Stimulated activated CD4-positive, alpha-beta T cell treated with anti-CD3 and anti-CD28 coated beads, Interleukin-1b, Interleukin-23, amount 100 ng/mL, for 1 hour (primary cell): ENCODE measurements at places on chromosomes 4 and X.

DNA sequence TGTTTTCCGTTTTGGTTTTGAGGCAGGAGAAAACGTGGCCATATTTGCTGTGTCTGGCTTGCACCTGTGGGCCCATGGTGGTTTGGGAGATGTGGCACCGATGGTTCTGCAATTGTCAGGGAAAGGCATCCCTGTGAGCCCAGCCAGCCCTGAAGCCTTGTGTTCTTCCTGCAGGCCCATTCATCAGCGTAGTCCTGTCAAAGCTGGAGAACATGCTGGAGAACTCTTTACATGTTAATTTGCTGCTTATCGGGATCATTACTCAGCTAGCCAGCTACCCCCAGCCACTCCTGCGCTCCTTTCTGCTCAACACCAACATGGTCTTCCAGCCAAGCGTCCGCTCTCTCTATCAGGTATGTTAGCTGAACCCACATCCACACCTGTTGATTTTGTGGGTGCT, 104.7 kb downstream of the GATB start:
- no peak for DNase-seq

DNA sequence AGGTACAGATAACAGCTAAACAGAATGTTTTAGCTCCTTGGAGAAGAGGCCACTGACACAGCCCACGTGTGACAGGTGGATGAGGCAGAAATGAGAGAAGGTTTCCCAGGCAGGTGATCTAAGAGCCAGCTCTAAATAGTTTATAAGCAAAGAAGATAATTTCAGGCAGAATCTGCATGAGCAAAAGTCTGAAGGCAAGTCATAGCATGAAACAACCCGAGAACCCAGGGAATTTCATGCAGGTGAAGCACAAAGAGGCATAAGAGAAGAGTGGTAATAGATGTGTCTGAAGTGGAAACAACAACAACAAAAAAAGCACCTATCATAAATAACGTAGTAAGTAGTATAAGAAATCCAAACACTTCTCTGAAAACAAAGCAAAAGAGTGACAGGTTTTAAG, 275.8 kb upstream of the CPEB2 start:
- DNase-seq: no peak

GRCh38 chr4:156803056-156803455, 168.5 kb downstream of the PDGFC start:
- no peak for DNase-seq

DNA sequence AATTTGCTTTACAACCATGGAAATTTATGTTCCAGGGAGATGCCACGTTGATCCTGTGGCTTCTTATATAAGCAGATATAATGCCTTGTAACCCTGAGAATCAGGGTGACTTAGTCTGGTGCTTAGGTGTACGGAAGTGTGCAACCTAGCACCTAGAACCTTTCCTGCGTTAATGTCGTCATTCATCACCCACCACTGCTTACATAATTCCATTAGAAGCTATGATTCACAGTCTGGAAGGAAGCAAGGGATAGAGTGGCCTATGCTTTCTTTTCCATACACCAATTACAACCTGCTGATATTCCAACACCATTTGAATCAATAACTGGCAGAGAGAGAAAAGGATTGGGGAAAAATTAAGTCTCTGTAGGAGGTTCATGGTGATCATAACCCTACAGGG, 17.3 kb upstream of the CXCL8 start:
- no peak for DNase-seq

GRCh38 chr4:146674829-146675570, 36.3 kb downstream of the POU4F2 start:
- DNase-seq: no peak

- no peak for DNase-seq
Observed at GRCh38 chr4:23320931-23321587, 568.8 kb downstream of the PPARGC1A start.

DNA sequence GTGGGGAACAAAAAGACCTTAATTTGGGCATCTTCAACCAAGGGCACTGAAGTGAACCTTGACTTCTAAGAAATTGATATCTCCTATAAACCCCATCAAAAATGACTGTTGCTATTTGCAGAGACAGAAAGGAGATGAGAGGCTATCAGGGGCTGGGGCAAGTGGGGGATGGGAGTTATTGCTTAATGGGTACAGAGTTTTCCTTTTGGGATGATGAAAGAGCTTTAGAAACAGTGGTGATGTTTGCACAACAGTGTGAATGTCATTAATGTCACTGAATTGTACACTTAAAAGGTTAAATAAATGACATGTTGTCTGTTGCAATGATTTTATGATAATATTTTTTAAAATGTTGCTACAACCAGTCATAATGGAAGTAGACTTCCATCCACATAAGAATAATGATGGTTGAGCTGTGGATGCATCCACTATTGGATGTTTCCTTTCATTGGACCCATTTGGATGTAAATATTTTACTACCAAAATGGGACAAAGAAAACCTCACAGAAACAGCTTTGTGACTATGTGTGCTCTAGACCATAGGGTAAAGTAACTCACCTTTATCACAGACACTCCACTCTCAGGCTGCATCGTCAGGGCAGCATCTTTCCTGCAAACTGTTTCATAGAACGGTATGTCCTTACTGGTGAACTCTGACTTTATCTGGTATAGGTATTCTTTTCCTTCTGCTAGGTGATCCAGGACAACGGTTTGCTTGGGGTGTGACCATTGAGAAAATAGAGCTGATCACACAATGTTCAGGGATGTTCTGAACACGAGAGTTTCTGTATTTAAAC, 31.6 kb upstream of the FAM9A start:
- no peak for DNase-seq

DNA sequence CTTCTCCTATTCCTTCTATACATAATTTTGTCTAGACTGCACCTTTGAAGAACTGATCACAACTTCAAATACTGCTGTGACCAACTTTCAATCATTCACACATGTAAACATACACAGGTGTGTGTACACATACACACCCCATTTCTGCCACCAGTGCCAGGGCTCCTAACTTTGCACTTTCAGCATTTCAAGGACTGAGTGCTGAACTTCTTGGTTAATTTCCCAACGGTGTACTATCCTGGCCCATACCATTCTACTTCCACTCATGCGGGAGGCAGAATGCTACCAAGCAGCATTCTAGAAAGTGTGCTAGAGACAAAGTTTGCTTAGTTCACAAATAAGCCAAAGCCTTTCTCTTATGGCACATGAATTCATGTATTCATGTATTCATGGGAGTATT, 51.2 kb downstream of the RPGR start:
- no peak for DNase-seq

DNA sequence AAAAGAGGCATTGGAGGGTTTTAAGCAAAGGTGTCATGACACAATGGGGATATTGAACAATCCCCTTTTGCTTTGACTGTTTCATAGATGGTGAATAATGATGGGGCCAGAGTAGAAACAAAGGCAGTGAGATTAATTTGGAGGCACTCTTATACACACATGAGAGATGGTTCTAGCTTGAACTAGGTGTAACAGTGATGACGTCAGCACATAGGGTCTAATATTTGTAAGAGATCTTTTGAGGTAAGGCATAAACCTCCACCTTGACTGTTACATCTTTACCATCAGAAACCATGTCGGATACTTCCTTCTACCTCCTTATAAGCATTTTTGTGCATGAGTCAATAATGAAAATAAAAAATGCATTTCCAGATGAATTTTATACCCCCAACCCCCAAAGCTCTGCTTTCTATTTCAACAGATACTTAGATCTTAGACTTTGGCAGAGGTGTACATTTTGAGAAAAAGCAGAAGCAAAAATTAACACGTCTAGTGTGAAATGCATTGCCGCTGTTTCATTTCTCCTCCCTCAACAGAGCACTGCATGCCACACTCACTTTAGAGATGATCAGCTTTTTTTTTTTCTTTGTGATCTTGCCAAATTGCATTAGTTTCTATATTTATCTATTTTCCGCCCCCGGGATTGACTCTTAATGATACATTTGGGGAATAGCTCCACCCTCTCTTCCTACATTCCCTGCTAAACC, 87.2 kb downstream of the HS3ST1 start:
- no peak for DNase-seq

GRCh38 chr4:100827756-100828155, 309.9 kb upstream of the EMCN start:
- DNase-seq: no peak

DNA sequence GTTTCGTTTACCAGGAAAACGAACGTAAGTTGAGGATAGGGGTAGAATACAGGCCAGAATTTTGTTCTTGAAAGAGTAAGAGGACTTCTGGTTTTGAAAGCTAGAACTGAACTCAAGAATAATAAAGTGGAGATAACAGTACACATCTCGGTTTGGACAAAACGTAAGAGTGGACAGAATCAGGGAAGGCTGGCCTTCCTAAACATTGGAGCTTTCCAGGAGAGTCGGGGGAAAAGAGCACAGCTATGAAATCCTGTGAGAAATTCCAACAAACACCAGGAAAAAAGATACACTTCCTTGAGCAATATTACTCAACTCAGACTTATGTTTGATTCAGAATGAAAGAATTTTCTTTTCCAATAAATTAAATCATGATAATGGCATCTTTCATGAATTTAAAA, 1.2 kb downstream of the CTSO start:
- no peak for DNase-seq

- DNase-seq: no peak
Observed at GRCh38 chr4:89598602-89599001, 238.4 kb downstream of the SNCA start.

- DNase-seq: no peak
Observed at GRCh38 chr4:154009191-154009590, 220.3 kb upstream of the SFRP2 start.

DNA sequence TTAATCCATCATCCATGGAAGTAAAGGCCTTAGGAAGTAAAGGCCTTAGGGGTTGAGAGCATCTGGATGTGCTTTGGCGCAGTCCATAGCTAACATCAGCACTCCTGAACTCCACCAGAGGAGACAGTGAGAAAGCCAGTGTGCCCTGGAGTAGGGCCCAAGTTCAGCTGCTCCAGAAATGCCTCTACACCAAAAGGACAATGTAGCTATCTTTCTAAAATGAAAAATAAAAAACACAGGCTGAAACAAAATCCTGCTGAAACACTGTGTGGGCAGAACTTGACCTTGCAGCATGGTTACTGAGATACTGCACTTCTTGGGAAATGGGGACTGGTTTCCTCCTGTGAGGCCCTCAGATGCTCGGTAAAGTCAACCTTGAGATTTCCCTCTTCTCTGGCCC, 29.3 kb downstream of the SH3RF1 start:
- DNase-seq: no peak

DNA sequence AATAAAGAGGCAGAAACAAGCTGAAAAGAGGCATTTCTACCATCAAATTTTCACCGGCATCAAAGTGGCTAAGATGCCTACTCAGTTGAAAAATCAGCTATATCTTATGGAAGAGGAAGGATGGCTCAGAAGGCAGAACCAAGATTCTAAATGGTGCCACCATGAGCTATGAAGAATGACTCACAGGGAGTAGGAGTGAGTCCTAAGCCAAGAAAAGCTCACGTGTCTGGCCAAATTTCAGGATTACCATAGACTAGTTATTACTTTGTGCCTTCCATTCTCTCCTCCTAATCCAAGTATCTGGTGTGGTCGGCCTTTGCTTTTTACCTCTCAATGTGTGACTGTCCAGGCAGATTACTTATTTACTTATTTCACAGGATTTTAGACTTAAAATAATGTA, 54.8 kb downstream of the BMP3 start:
- DNase-seq: no peak

- no peak for DNase-seq
Observed at GRCh38 chrX:127558811-127559210, 493.4 kb downstream of the ACTRT1 start.

DNA sequence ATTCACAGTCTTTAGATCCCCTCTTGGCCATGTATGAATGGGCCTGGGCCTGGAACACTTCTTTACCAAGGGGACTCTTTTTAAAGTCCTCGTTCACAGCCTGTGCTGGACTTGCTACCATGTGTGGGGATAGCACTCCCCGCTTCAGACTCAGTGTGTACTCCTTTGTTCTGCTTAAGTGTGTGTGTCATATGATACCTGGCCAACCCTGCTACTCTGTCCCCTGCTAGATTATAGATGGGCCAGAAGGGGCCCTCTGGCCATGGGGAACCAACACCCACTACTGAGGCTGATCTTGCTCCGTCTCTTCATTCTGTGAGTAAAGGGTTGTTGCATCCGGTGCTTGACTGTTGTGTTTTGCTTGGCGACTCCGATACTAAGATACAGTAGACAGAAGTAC, 8.0 kb downstream of the CCDC110 start:
- no peak for DNase-seq

DNA sequence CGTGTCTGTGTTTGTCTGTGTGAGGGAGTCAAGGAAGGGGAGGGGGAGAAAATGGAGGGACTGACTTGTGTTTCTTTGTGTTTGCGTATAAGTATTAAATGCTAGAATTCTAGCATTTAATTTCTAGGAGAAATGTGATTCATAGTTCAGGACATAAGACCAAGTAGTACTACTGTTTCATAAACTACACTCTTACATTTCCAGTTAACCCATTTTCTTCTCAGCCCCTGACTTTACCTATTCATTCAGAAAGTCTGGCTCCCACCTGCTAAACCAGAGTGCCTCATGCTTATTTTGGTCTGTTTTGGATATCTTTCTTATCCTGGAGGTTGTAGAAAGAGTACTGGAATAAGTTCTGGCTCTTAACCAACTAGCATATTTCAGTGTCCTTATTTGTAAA, 14.2 kb downstream of the EDA start:
- no peak for DNase-seq

DNA sequence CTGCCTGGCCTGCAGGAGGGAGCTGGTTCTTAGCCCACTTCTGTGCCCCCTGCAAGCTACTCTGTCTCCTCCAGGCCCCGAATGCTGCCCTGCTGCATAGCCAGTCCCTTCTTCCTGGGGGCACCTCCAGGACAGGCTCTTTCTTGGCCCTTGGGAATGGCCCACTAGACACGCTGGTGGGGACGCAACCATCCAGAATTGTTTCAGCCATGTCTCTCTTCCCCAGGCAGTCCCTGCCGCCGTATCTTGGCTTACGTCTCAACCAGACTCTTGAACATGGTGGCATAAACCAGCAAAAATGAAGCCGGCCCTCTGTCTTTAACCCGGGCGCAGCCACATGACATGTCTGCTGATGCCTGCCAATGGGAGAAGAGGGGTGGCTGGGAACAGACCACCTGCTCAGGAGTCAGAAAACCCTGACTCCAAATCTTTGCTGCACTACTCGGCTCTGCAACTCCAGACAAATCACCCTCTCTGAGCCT, 9.0 kb downstream of the LRPAP1 start:
- DNase-seq: no peak

GRCh38 chr4:7434141-7434765, 477 bp downstream of the PSAPL1 start:
- DNase-seq: no peak

- no peak for DNase-seq
Observed at GRCh38 chrX:16687514-16687913, 25.0 kb downstream of the CTPS2 start.
